ENCODE measurements at places on chromosomes 11 and 22. TPM values are rescaled to one million over a fixed set of nuclear protein-coding genes. Genes with fewer than 3 reads are reported as not detected.

- H3K27ac ChIP-seq = no peak overlapping the region
- H3K4me3 ChIP-seq = no peak overlapping the region
- no peaks in the 10 kb centered on the region for H3K27me3 ChIP-seq
- peaks cover 32% of the 10 kb centered on the region for H3K4me1 ChIP-seq
Observed at GRCh38 chr22:49779853-49780697, 47.6 kb downstream of the BRD1 start.

GRCh38 chr22:48175721-48176120 lies 1413.3 kb downstream of the TBC1D22A start:
- no peaks in the 10 kb centered on the region for H3K4me1 ChIP-seq
- H3K27me3 ChIP-seq = peaks cover 2% of the 10 kb centered on the region
- DNase-seq = no peak
- no peaks in the 10 kb centered on the region for H3K36me3 ChIP-seq

The BTBD18 gene
- not detected for total RNA-seq

DNA sequence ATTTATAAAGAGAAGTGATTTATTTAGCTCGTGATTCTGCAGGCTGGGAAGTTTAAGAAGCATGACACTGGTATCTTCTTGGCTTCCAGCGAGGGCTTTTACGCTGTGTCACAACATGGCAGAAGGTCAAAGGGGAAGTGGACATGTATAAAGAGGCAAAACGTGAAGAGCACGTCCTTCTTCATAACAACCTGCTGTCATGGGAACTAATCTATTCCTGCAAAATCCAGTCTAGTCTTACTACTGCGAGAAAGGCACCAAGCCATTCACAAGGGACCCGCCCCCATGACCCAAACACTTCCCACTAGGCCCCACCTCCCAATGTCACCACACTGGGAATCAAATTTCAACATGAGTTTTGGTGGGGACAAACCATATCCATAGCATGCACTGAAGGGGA lies 58.3 kb downstream of the AMOTL1 start:
- no peak for DNase-seq
- H3K27me3 ChIP-seq = peaks cover 4% of the 10 kb centered on the region
- no peak overlapping the region for H3K27ac ChIP-seq

GRCh38 chr11:11217929-11218628 lies 135.0 kb downstream of the CSNK2A3 start:
- H3K27me3 ChIP-seq = no peaks in the 10 kb centered on the region
- no peaks in the 10 kb centered on the region for H3K36me3 ChIP-seq
- no peak overlapping the region for H3K4me3 ChIP-seq
- DNase-seq = no peak
- H3K4me1 ChIP-seq = no peaks in the 10 kb centered on the region
- H3K27ac ChIP-seq = no peak overlapping the region

The OR4C6 gene
- total RNA-seq = not detected

DNA sequence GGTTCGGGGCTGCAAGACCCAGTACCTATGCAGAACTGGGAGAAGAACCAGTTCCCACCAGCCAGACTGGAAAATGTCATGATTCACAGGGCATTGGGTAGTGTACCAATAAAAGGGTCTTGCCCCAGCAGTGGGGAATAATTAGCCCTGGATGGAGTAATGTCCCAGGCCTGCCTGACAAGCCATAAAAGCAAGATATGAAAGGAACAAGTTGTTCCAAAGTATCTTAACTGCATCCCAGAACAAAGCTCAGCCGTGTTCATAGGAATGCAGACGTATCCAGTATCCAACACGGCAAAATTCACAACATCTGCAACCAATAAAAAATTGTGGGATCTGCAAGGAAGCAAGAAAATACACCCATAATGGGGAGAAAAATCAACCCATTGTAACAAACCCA lies 47.9 kb downstream of the ASCL2 start:
- no peak for DNase-seq
- no peaks in the 10 kb centered on the region for H3K36me3 ChIP-seq
- peaks cover 4% of the 10 kb centered on the region for H3K4me1 ChIP-seq
- no peak overlapping the region for H3K4me3 ChIP-seq
- H3K27ac ChIP-seq = no peak overlapping the region

The SCGB1D2 gene
- total RNA-seq = not detected

The RAB3IL1 gene
- not detected for total RNA-seq

- DNase-seq = no peak
- no peaks in the 10 kb centered on the region for H3K27me3 ChIP-seq
- no peak overlapping the region for H3K27ac ChIP-seq
- H3K4me3 ChIP-seq = no peak overlapping the region
Observed at GRCh38 chr11:959027-959426, 33.4 kb downstream of the AP2A2 start.

DNA sequence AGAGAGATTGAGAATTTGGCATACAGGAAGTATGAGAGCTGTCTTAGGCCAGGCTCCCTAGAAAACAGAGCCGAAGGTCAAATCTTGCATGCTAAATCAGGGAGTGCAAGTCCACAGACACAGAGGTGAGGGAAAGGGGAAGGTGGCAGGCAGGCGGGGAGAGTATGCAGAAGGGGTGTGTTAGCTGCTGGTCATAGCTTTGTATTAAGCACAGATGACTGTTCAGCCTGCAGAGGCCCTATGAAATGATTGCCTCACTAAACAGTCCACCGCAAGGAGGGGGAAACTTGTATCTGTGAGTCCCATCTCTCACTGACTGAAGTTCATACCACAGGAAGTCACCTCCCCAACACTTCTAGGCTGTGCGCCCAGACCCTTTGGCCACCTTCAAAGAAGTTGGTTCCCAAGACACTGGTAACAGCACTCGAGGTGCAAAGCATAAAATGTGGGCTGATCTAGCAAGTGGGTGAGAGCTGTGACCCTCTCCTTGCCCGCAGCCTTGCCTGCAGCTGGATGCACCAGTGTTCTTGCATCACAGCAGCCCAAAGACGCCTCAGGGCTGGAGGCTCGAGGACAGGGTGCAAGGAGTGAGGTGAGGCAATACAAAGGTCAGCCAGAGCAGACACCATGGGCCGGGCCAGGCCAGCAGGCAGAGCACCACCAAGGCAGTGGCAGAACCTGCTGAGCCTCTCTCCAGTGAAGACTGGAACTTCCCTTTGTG lies 115.3 kb upstream of the TBCEL start:
- peak; percentile 27 for DNase-seq
- H3K27ac ChIP-seq = no peak overlapping the region
- H3K4me3 ChIP-seq = no peak overlapping the region

- no peak overlapping the region for H3K27ac ChIP-seq
- DNase-seq = no peak
- no peak overlapping the region for H3K4me3 ChIP-seq
- H3K4me1 ChIP-seq = peaks cover 18% of the 10 kb centered on the region
Observed at GRCh38 chr11:3933165-3933628, 77.7 kb downstream of the STIM1 start.

GRCh38 chr11:127966821-127967220 lies 620.5 kb downstream of the ETS1 start:
- H3K36me3 ChIP-seq = no peaks in the 10 kb centered on the region
- H3K27ac ChIP-seq = no peak overlapping the region
- H3K4me1 ChIP-seq = no peaks in the 10 kb centered on the region
- no peak overlapping the region for H3K4me3 ChIP-seq
- H3K27me3 ChIP-seq = peaks cover 16% of the 10 kb centered on the region

DNA sequence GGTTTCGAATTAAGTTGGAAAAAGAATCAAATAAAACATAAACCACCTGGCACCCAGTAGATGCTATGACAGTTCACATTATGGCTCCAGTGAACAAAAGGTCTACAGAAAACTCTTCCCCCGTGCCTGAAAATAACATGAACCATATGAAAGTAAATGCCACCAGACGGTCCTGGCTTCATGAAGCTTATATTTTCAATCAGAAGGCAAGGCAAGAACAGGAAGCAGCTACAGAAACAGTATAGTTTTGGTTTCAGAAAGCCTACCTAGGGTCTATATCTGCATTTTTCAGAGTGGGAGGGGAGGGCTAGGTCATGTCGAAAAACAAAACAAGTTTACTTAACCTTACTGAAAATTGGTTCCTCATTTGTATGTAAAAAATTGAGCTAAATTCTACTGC lies 9.8 kb downstream of the RAB30 start:
- H3K4me3 ChIP-seq = no peak overlapping the region
- no peaks in the 10 kb centered on the region for H3K36me3 ChIP-seq
- DNase-seq = no peak
- H3K27me3 ChIP-seq = no peaks in the 10 kb centered on the region
- no peak overlapping the region for H3K27ac ChIP-seq

DNA sequence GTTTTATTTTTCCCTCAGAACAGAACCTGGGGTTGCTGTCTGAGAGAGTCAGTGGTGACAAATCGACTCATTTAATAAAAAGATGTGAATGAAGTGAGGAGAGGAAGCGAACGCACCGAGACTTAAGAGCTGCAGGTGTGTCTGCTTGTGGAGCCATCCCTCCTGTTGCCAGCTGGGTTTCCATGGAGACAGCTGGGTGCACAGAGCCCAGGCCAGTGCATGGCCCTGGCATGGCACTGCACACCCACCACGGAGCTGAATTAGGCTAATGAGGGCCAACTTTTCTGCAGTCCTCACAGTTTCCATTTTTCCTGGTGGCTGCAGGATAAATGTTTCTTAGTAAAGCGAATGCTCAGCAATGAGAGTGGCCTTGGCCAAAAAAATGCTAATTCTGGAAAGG lies 750.2 kb downstream of the OPCML start:
- H3K27me3 ChIP-seq = no peaks in the 10 kb centered on the region
- no peak overlapping the region for H3K4me3 ChIP-seq
- no peaks in the 10 kb centered on the region for H3K4me1 ChIP-seq
- H3K27ac ChIP-seq = no peak overlapping the region

DNA sequence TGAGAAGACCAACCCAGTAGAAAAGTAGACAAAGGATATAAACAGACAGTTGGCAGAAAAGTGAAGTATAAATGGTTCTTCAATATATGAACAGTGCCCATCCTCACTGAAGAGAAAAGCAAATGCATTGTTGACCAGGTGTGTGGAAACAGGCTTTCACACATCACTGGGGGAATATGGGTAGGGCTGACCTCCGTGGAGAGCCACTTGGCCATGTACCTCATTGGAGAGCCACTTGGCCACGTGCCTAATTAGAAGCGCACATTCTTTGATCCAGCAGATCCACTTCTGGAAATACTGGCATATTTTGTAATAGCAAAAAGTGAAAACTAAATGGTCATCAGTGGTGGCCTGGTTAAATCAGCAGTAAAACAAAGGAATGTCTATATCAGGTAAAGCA lies 43.2 kb downstream of the PPP6R3 start:
- H3K27ac ChIP-seq = no peak overlapping the region
- H3K36me3 ChIP-seq = peaks cover 6% of the 10 kb centered on the region
- no peaks in the 10 kb centered on the region for H3K27me3 ChIP-seq
- H3K4me1 ChIP-seq = peaks cover 50% of the 10 kb centered on the region

- peak; percentile 87 for DNase-seq
- peaks cover 16% of the 10 kb centered on the region for H3K36me3 ChIP-seq
- H3K27ac ChIP-seq = peak overlapping the region; percentile 73
- peak overlapping the region; percentile 60 for H3K4me3 ChIP-seq
- peaks cover 47% of the 10 kb centered on the region for H3K4me1 ChIP-seq
Observed at GRCh38 chr11:450809-451451, 851 bp downstream of the PTDSS2 start.

The TRIM49C gene
- not detected for total RNA-seq

DNA sequence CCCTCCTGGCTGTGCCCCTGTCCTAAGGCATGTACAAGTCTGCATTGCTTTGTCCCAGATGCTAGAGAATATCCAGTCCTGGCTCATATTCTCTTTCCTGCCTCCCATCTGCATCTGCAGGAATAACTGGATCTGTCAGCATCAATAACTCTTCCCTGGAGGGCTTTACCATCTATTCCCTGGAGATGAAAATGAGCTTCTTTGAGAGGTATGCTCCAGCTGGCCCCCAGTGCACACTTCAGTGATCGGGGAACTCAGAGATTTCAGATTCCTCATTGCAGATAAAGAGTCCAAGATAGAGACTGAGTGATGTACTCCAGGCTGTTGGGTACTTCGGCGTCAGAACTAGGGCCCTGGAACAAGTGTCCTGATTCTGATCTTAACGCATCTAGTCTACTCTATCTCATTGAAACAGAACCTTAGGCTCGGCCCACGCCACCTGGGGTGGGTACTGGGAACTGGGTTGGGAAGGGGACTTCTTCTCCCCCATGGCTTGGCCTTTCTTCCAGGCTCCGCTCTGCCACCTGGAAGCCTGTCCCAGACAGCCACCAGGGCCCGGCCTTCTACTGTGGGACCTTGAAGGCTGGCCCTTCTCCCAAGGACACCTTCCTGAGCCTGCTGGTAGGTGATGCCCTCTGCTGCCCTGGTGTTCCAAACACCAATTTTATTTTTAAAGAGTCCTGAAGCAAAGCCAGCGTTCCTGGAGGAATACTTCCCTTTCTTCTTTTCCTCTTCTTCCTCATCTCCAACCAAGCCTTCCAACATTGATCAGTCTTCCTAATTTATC lies 17.8 kb upstream of the GLB1L2 start:
- no peaks in the 10 kb centered on the region for H3K27me3 ChIP-seq
- DNase-seq = no peak
- no peak overlapping the region for H3K4me3 ChIP-seq
- no peaks in the 10 kb centered on the region for H3K4me1 ChIP-seq
- no peaks in the 10 kb centered on the region for H3K36me3 ChIP-seq
- no peak overlapping the region for H3K27ac ChIP-seq

DNA sequence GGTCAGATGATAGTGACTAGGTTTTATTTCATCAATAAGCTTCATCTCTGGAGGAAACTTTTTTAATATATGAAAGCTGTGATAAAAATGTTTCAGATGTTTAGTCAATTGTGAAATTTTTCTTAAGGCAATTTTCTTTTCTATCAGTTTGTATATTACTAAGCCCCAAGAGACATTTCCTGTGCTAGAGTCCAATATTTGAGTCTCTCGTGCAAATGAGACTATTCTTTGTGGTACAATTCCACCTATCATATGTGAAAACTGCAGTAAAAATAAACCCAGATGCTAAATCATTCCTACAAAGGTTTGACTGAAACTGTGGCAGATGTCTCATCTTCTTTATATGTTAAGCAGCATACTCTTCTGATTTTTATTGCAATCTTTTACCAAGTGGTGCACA lies 28.0 kb downstream of the CTR9 start:
- no peaks in the 10 kb centered on the region for H3K27me3 ChIP-seq
- peaks cover 57% of the 10 kb centered on the region for H3K36me3 ChIP-seq
- H3K27ac ChIP-seq = no peak overlapping the region

DNA sequence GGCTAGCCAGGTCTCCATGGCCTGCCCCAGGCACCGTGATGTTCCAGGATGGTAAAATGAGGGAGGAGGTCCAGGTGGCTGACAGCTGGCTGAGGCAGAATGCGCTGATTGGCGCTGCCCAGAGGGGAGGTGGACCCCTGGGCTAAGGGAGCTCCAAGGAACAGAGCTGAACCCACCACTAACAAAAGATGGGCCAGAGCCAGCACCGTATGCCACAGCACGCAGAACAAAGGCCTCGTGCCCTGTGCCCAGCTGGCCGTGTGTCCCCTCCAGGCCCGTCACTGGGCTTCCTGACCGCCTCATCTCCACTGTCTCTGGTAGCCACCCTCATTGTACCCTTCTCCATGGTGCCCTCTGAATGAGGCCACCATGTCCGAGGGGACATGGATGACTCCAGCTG lies 19.6 kb upstream of the PRODH start:
- H3K4me1 ChIP-seq = no peaks in the 10 kb centered on the region
- no peak overlapping the region for H3K4me3 ChIP-seq
- no peaks in the 10 kb centered on the region for H3K27me3 ChIP-seq

- peaks cover 2% of the 10 kb centered on the region for H3K27me3 ChIP-seq
- no peak overlapping the region for H3K4me3 ChIP-seq
- no peaks in the 10 kb centered on the region for H3K36me3 ChIP-seq
Observed at GRCh38 chr11:7499081-7499480, 13.8 kb downstream of the OLFML1 start.
